ENCODE measurements at places on chromosomes 5 and 9.

DNA sequence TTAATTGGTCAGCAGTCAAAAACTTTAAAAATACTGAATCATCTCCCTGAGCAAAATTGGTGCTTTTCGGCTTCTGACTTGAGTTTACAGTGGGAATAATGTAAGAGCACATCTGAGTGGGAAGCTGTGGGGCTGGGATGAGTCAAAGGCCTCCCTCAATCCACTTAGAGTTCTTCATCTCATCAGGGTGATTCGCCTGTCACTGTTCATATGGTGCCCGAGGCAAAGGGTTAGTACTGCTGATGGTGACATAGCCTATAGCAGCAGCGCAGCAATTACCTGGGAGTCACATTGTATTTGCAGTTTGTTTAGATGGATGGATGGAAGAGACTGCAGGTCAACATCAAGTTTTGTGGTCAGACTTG is 113.8 kb upstream of the ZNF608 start:
- no peak for DNase-seq

DNA sequence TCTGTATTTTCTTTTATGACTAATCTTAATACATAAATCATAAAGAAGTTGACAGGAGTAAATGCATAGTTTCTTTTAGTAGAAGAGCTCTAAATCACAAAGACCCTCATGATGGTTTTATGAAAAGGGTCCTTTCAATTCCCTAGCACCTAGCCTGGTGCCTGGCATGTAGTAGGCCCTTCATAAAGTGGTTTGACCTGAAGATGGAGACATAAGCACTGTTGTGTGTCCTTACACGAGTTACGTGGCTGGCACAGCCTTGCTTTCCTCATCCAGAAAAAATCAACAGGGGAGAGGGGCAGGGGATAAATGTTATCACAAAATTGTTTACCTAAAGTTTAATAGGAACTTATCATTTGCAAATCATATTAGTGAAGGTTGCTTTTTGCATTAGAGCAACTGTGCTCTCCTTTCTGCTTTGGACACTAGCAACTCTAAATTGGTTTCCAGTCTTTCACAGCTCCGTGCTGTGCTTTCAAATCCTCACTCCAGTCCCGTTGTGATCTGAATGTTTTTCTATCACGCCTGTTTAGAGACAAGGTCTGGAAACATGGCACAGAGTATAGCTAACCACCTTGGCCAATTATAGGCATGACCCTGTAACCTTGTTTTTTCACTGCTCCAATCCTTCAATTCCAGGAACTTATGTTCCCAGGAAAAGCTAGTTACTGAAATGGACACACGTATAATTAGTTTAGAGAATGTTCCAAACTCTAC is 55.7 kb downstream of the ARL15 start:
- DNase-seq: peak; percentile 8

DNA sequence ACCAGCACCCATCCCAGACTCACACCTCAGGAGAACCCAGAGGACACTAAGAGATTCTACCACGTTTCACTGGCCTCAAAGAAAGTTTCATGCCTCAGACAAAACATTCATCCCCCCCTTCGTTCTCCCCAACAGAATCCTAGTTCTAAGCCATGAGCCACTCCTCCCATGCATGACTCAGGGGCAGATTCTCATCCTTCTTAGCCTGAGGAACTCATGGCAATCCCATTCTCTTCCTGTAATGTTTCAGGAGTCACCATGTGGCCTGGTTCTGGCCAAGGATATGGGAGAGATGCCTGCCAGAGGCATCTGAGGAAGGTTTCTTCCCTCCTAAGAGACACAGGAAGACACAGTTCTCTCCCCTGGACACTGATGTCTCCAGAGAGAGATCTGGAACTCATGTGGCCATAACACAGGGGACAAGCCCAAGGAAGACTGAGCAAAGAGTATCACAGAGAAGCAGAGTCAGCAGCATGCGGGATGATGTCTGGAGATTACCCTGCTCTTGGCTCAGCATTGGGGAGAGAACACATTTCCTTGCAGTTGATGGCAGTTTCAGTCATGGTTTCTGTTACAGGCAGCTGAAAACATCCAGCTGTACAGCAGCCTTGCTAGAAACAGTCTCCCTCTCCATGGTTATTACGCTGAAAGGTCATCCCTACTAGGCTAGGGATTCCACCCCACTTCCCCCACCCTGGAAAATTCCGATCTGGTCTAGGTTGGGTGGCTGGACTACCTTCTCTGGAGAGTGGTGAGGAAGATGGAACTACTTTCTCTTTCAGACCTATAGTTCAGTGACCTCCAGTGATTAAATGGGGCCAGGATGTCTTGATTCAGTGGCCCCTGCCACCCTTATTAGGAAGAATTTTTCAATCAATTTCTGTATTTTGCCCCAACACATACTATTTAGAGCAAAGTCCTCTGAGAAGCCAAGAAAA is 115.4 kb downstream of the ZNF608 start:
- DNase-seq: no peak

GRCh38 chr9:133709691-133710571 is 28.2 kb downstream of the SARDH start:
- no peak for DNase-seq

GRCh38 chr5:136129445-136129844 is 3.2 kb upstream of the SMAD5 start:
- no peak for DNase-seq

DNA sequence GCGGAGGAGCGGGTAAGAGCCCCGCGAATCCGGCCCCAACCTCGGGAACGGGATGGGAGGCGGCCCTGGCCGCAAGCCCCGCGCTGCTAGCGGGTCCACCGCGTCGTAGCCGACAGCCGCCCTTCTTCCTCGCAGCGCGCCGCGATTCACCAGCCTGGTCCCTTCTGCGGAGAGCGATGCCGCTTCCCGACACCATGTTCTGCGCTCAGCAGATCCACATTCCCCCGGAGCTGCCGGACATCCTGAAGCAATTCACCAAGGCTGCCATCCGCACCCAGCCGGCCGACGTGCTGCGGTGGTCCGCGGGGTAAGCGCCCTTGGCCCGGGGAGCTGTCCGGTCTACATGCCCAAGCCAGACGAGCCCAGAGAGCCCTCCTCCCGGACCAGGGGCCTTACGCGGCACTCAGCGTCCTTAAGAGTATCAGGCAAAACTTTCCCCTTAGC is 335 bp downstream of the ROPN1L start:
- peak; percentile 63 for DNase-seq

- DNase-seq: no peak
Measured at GRCh38 chr9:123175854-123176629, 92.3 kb downstream of the STRBP start.

- peak; percentile 65 for DNase-seq
Measured at GRCh38 chr5:79346420-79346824, 110.5 kb downstream of the JMY start.

DNA sequence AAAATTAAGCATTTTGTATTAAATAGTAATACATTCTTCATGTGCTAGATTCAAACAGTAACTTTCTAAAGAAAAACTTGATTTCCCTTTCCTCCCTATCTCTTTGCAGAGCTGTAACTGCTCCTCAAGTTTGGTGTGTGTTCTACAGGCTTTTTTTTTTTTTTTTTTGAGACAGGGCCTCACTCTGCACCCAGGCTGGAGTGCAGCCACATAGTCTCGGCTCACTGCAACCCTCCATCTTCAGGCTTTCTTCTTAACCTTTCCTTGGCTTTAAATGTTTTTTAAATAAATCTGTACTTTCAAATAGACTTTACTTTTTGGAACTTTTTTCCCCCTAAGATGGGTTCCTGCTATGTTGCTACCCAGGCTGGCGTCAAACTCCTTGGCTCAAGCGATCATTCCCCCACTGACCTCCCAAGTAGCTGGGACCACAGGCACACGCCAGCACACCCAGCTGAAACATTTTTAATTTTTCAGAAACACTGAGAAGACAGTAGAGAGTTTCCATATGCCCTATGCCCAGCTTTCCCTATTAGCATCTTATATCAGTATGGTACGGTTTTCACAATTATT is 9.1 kb downstream of the NDFIP1 start:
- no peak for DNase-seq

DNA sequence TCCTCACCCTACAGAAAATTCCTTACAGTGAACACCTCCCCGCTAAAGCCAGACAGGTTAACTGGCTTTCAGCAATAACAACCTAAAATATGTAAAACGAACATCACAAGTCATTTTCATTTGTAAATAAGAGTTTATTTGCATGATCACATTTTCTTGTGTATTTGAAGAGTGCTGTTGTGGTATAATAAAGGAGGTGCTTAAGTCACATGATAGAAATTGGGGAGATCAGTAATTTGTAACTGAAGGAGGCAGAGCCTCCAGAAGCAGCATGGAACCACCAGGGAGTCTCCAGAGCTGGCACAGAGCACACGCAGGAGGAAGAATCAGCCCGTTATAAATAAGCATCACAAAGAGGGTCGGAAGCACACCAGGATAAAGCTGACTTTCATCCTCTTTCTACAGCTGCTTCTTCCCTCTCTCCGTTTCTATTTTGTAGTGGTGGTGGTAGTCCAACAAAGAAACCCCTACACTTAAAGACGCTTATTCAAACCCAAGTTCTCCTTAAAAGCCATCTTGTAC is 210.6 kb downstream of the MAPKAP1 start:
- DNase-seq: no peak

DNA sequence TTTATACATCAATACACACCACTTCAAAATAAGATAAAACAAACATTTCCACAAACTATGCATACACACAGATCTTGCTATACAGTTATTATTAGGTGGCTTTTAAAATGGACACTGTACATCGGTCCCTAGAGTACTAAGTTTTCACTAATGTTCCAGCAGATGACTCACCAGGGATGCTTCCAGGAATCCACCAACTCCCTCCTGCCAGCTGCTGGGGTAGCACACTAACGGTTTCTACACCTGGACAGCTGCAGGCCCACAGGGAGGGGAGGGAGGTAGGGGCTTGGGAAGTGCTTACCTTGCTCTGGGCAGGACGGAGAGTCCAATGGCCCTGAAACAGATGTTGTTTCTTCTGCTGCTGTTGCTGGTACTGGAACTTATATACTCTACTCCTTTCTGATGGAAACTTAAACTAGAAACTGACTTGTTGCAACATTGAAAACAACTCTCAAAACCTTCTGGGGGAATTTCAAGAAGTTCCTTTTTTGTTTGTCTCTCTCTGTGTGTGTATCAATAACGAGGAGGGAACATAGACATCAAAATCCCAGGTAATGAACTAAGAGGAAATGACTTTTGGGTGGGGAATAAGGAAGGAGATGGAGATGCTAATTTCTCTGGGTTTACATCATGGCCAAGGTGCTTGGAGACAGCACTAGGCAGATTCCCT is at the start of gene IL12B:
Gene IL12B (minus strand): TSS at position 357 of the 670 bp plus-strand sequence. CDS start 3,705 bp downstream, outside the sequence.
- DNase-seq: peak; percentile 64

DNA sequence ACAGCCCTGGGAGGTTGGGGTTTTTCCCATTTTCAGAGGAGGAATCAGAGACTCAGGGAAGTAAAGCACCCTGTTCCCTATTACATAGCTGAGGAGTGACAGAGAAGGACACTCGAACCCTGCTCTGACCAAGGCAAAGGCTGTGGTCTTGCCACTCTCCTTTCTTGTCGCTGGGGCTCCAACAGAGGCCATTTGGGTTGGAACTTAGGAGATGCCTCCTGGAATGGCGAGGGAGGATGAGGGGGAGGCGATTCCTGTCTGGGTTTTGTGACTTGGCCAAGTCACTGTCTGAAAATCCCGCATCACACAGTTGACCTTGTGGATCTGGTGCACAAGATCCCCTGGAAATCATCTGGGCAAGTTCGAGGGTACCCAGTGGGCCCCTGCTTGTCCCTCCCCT is 64.0 kb upstream of the HAND1 start:
- DNase-seq: no peak

DNA sequence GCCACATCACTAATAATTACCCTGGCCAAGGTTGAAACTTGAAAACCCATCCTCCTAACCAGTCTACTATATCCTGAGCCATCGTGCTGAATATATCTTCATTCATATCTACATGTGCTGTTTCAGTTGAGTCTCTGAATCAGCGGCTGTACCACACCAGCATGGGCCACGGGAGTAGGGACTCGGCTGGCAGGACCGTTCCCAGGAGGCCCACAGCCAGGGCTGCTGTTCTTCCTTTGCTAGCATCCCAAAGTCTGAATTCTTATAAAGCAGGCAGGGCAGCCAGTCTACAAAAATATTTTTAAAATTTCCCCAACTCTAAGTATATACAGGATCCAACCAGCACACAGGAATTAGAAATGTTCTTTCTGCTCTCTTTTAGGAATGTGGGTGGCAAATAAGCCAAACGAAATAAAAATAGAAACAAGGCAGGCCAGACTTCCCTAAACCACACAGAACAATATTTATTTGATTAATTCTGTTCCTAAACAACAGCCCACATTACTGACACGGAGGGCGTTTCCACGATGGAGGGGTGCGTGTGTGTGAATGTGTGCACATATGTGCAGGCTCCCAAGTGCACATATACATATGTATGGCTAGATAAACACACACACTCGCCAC is 42.8 kb upstream of the EQTN start:
- no peak for DNase-seq

DNA sequence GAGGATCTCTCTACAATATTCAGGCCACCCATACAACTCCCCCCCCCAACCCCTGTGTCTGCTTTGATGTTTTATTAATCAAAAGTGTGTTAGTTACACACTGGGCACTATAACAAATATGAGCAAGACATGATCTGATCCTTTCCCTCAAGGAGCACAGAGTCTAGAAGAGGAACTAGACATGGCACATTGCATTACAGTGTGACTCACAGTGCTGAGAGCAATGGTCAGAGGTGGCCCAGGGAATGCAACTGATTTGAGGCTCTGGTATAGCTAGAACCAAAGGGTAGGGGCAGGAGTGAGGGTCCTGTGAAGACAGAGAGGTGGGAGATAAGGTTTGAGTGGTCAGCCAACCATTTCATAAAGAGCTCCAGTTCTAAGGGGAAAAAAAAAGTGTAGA is 539.2 kb downstream of the ACTL7B start:
- DNase-seq: no peak

GRCh38 chr5:116494784-116495450 is 79.7 kb downstream of the SEMA6A start:
- DNase-seq: no peak

GRCh38 chr9:105307591-105308130 is 63.2 kb downstream of the SLC44A1 start:
- no peak for DNase-seq

DNA sequence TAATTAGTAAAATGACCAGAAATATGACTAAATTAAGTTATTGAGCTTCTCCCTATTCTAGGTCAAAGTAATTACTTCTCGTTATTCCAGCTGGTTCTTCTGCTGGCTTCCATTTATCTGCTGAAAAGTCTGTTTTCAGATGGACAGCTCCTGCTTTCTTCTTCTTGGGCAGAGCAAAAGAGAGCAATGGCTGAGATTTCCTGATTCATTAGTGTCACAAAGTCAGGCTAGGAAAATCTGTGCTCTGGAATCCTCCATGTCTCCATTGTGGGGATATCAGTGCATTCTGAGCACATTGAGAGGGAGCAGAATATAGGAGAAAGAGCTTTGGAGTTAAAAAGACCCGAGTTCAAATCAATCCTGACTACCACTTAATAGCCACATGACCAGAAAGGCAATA is 33.7 kb upstream of the NRG2 start:
- no peak for DNase-seq
